ENCODE measurements at places on chromosomes 4 and X.
A peak's percentile ranks its signal among the peaks of the same experiment; 100 is the strongest.

DNA sequence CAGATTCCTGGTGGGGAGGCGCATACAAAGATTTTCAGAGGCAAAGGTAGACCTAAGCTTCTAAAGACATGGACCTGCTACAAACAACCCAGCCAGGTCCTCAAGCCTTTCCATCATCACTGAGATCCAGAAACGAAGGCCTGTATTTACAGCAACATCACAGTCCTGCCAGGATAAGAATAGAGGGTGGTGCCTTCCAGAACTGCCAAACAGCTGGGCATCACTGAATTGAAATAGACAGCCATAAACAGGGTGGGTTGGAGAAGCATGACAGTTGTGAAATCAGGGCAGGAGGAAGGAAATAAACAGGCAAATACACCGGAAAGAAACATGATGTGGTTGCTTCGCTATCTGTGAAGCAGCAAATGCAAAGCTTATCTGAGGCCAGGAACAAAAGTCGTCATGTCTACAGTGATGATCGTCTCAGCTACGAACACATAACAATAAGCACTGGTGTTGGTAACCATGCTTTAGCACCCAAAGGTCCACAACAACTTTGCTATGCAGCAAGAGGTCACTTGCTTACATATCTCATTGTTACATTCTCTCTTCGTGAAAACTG lies 6.7 kb upstream of the TMEM154 start:
- H3K36me3 ChIP-seq = no peaks in the 10 kb centered on the region
- DNase-seq = no peak
- peaks cover 35% of the 10 kb centered on the region for H3K4me1 ChIP-seq
- no peaks in the 10 kb centered on the region for H3K27me3 ChIP-seq

DNA sequence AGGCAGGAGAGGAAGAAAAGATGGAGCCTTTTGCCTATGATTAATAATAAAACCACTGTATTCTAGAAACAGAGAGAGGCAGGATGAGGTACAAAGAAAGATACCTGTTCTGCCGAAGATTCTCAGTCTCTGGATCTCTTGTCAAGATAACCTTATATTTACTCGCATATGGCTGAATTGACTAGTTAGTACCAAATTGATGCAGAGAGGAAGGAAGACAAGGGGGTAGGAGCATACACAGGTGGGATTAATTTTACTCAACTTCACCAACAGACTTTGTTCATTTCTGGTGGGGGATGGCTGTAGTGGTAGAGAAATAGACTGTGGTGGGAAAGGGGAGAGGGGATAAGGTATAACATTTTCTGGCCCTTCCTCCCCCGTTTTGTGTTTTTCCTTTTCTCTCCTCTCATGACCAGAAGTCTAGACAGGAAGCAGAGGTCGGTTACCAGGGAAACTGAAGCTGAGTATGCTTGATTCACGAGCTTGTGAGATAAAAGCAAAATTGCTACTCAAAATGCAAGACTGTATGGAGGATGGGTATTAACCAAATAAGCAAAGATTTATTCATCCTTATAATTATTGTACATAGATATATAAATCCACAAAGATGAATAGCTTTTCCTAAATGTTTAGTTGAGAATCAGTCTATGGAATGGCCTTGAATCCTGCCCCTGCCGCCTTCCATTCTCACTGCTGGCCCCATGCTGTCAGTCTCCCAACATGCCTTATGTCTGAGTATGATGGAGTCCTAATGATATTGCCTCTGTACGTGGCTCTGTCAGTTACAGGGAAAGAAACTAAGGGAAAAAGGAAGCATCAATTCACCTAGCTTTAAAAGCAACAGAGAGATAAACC lies 17.8 kb upstream of the PAGE2B start:
- no peaks in the 10 kb centered on the region for H3K36me3 ChIP-seq
- H3K4me3 ChIP-seq = peak overlapping the region; percentile 67
- no peaks in the 10 kb centered on the region for H3K27me3 ChIP-seq
- peaks cover 7% of the 10 kb centered on the region for H3K4me1 ChIP-seq
- DNase-seq = no peak

GRCh38 chr4:34679228-34679627 lies 1565.1 kb downstream of the ARAP2 start:
- no peak overlapping the region for H3K4me3 ChIP-seq
- no peak overlapping the region for H3K27ac ChIP-seq
- H3K4me1 ChIP-seq = no peaks in the 10 kb centered on the region
- H3K36me3 ChIP-seq = no peaks in the 10 kb centered on the region
- no peak for DNase-seq
- H3K27me3 ChIP-seq = no peaks in the 10 kb centered on the region

DNA sequence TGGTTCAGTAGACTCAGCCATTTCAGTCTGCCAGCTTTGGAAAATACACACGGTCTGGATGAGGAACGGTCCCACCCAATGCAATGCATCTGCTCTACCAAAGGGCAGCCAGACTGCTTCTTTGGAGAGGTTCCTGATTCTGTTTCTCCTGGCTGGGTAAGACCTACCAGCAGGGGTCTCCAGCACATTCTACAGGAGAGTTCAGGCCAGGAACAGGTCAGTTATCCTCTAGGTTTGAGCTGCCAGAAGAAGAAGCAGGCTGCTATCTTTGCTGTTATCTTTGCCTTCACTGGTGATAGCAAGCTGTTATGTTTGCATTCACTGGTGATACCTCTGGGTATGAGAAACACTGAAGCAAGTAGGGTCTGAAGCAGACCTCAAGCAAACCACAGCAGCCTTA lies 45.5 kb upstream of the PBDC1 start:
- H3K27ac ChIP-seq = no peak overlapping the region
- no peaks in the 10 kb centered on the region for H3K36me3 ChIP-seq
- H3K4me3 ChIP-seq = no peak overlapping the region
- H3K27me3 ChIP-seq = no peaks in the 10 kb centered on the region

DNA sequence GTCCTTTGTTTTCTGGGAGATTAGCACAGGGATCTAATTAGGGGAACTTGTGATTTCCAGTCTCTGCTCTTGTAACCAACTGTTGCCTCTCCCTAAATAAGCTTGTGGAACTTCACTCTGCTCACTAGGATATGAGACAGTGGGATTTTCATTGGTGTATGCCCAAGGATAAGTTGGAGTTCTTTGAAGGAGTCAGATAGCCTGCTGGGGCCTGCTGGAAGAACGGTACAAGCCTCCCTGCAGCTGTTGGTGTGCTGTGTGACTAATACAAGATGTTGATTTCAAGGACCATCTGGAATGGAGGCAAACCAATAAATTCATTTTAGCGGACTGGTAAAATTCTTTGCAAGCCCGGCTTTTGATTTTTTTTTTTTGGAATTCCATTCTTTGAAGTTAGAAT lies 167.0 kb downstream of the AASDH start:
- DNase-seq = no peak
- no peaks in the 10 kb centered on the region for H3K36me3 ChIP-seq
- H3K27me3 ChIP-seq = no peaks in the 10 kb centered on the region
- no peak overlapping the region for H3K4me3 ChIP-seq
- H3K27ac ChIP-seq = no peak overlapping the region

DNA sequence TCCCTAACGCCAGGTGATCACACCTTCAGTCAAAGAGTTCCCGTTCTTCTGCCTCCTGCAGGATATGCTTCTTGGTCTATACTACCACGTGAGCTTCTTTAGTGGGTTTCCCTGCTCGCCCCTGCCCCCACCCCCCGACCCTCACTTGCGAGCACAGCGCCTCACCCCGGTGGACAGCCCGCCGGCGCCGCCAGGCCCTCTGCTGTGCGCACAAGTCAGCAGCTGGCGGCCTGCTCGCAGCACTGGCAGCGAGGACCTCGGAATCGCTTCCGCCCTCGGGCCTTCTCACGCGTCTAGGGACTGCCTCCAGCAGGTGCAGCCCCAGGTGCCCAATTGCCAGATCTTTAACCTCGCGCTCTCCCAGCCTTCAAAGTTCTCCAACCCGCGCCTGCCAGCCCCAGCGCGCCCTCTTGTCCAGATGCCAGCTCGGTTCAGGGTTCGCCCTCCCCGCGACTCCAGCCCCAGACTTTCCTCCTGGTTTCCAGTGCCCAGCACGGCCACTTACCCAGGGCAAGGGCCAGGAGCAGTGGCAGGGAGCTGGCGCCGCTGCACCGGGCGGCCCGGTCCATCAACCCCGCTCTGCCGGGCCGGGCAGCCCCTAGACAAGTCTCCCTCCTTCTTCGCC lies 454 bp downstream of the BTC start:
- H3K27me3 ChIP-seq = peaks cover 47% of the 10 kb centered on the region
- H3K27ac ChIP-seq = no peak overlapping the region
- H3K4me1 ChIP-seq = peaks cover 7% of the 10 kb centered on the region
- DNase-seq = peak; percentile 15
- no peaks in the 10 kb centered on the region for H3K36me3 ChIP-seq

DNA sequence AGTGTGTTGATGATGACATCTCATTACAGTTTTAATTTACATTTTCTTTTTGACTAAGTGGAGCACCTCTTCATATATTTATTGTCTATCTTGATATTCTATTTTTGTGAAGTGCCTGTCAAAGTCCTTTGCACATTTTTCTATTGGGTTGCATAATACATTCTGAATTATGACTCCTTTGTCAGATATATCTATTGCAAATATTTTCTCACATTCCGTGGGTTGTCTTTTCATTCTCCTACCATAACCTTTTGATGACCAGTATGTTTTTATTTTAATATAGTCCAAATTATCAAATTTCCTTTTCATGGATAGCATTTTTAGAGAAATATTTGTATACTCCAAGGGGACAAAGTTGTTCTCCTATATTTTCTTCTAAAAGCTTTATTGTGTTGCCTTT lies 126.4 kb downstream of the PJA1 start:
- H3K27ac ChIP-seq = no peak overlapping the region
- H3K4me3 ChIP-seq = no peak overlapping the region
- H3K36me3 ChIP-seq = no peaks in the 10 kb centered on the region
- no peak for DNase-seq
- no peaks in the 10 kb centered on the region for H3K4me1 ChIP-seq

DNA sequence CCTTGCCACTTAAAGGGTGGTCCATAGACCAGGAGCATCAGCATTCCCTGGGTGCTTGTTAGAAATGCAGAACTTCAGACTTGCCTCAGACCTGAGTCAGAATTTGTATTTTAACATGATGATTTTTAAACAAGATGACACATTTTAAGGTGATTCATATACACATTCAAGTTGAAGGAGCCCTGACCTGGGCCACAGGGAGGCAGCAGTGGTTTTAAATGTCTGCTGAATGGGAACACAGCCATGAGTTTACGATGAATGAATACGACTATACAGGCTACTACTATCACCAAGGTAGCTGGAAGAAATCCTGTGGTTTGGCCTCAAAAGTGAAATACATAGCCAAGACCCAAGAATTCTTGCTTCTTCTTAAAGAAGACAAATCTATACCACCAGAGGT lies 2.9 kb downstream of the HDAC8 start:
- H3K4me1 ChIP-seq = no peaks in the 10 kb centered on the region
- H3K27ac ChIP-seq = no peak overlapping the region
- peaks cover 2% of the 10 kb centered on the region for H3K27me3 ChIP-seq
- H3K4me3 ChIP-seq = no peak overlapping the region
- no peak for DNase-seq

GRCh38 chr4:152176627-152177214 lies 359.2 kb downstream of the FBXW7 start:
- H3K4me1 ChIP-seq = no peaks in the 10 kb centered on the region
- no peak overlapping the region for H3K27ac ChIP-seq
- H3K36me3 ChIP-seq = no peaks in the 10 kb centered on the region
- DNase-seq = no peak
- no peaks in the 10 kb centered on the region for H3K27me3 ChIP-seq

DNA sequence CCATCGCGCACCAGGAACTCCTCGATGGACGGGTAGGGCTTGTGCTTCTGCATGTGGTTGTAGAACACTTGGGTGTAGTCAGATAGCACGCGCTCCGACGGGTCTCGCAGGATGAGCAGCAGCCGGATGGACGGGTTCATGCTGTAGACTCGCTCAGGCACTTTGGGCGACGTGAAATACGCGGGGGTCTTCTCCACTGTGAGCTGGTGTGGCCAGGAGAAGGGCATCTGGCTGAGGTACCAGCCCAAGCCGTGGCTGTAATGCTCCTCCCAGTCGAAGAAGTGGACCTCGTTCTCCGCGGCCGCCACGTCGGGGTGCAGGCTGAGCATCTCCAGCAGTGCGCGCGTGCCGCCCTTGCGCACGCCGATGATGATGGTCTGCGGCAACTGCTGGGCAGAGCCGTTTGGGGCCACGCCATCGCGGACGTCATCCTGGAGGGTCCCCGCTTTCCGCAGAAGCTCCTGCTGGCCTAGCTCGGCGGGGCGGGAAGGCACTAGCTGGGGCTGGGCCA lies 29.2 kb downstream of the HS3ST1 start:
- no peak overlapping the region for H3K4me3 ChIP-seq
- H3K36me3 ChIP-seq = peaks cover 36% of the 10 kb centered on the region
- H3K27ac ChIP-seq = no peak overlapping the region
- DNase-seq = no peak

- H3K36me3 ChIP-seq = no peaks in the 10 kb centered on the region
- DNase-seq = no peak
- H3K4me1 ChIP-seq = no peaks in the 10 kb centered on the region
- H3K4me3 ChIP-seq = no peak overlapping the region
- no peak overlapping the region for H3K27ac ChIP-seq
- H3K27me3 ChIP-seq = peaks cover 5% of the 10 kb centered on the region
Measured at GRCh38 chrX:123169247-123169901, 14.7 kb upstream of the GRIA3 start.

DNA sequence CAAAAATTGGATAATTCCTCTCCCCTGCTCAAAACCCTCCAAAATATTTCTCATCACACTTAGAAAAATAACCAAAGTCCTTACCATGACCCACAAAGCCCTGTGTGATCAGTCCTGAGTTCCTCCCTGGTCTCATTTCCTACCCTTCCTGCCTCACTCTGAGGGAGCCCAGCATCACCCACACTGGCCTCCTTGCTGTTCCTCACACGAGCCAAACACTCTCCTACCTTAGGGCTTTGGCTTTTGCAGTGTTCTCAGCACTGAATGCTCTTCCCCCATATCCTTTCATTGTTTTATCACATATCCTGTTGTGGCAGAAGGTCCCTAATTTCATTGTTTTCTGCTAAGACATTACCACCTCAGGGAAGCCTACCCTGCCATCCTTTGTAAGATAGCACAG lies 12.2 kb downstream of the MGAT4D start:
- peaks cover 5% of the 10 kb centered on the region for H3K36me3 ChIP-seq
- no peaks in the 10 kb centered on the region for H3K4me1 ChIP-seq
- no peak overlapping the region for H3K4me3 ChIP-seq
- H3K27ac ChIP-seq = no peak overlapping the region
- DNase-seq = no peak

- H3K27me3 ChIP-seq = peaks cover 35% of the 10 kb centered on the region
- no peak overlapping the region for H3K4me3 ChIP-seq
- H3K27ac ChIP-seq = no peak overlapping the region
- no peaks in the 10 kb centered on the region for H3K36me3 ChIP-seq
- H3K4me1 ChIP-seq = no peaks in the 10 kb centered on the region
Measured at GRCh38 chrX:36961590-36961989, 46.6 kb upstream of the FAM47C start.

DNA sequence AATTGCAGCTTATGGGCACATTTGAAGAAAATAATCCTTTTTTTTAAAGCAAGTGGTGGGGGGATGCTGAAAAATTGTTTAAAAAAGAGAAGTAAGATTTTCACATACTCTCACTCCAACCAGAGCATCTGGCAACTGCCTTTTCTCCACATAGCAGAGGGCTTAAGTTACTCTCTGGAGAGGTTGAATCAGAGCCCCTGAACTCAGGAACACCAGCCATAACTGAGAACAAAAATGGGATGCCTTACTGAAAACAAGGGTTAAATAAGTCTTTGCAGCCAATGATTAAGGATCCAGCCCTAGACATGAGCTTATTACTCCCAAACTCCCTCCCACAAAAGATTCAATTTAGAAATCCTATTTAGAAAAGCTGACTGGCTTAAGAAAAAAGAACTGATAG lies 27.5 kb downstream of the CASK start:
- no peak for DNase-seq
- no peaks in the 10 kb centered on the region for H3K27me3 ChIP-seq
- no peaks in the 10 kb centered on the region for H3K4me1 ChIP-seq
- H3K4me3 ChIP-seq = no peak overlapping the region

Data from stimulated activated naive B cell treated with anti-CD40 and anti-IgM and Interleukin-4, amounts not matched to agents 10 μg/mL and 1 μg/mL and 100 μg/mL, for 72 hours (primary cell).